ENCODE measurements at places on chromosomes 6 and 20. TPM values are rescaled to one million over a fixed set of nuclear protein-coding genes. Genes with fewer than 3 reads are reported as not detected.

GRCh38 chr6:81067057-81067456, 685.4 kb downstream of the TENT5A start:
- DNase-seq = no peak

GRCh38 chr6:111646942-111647341, 41.3 kb upstream of the TRAF3IP2 start:
- no peak for DNase-seq

DNA sequence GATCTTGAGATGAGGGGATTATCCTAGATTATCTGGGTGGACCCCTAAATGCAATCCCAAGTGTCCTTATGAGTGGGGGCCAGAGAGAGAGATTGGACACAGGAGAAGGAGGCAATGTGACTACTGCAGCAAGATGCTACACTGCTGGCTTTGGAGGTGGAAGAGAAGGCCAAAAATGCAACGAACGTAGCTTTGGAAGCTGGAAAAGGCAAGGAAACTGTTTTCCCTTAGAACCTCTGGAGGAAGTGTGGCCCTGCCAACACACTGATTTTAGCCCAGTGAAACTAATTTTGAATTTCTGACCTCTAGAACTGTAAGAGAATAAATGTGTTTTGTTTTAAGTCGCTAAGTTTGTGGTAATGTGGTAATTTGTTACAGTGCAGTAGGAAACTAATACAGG, 15.7 kb downstream of the PPARD start:
- DNase-seq = no peak

- no peak for DNase-seq
Observed at GRCh38 chr20:50317609-50318008, 127.0 kb downstream of the CEBPB start.

DNA sequence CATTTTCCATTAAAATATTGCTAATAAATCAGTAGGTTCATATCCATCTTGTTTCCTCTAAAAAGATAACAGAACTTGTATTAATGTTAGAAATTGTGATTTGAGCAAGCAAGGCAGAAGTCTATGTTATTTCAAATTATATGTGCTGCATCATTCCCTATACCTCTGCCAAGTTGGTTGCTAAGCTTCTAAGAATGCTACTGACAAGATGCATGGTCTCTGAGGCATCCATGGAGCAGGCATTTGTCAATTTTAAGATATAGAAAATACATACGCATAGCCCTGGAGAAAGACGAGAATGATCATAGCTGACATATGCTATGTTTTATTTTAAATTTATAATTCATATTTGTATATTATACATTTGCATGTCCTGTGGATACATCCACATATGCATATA, 168.3 kb upstream of the THEMIS start:
- no peak for DNase-seq

DNA sequence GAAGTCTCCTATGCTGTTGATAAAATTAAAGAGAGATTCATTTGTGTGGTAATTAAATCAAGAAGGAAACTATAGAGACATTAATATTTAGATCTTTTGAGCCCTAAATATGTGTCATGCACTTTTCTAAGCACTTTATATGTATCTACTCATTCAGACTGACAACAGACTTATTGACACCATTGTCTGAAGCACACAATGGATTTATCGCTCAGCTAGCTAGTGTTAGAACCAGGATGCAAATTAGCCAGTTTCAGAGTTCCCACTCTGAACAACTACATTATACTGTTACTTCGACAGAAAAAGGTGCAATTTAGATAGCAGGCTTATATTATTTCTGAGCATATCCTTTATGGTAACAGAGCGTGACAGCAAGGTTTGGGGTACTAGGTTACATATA, 27.7 kb upstream of the KIAA0408 start:
- DNase-seq = no peak

DNA sequence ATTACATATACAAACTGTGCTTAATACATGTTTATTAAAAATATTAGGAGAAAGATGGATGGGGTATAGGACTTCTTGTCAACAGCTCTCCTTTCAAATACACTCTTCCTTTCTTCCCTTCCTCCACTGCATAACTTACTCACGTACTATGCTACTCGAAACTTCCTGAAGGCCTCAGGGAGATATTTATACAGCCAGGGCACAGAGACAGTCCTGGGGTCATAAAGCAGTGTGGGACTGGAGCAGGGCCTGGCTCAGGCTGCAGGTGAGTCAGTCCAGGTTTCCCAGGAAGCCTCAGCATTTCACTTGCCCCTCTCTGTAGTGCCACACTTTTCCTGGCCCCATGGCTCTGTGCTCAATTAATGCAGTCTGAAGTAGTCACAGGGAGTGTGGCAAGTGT, 157.0 kb downstream of the UBE3D start:
- no peak for DNase-seq

GRCh38 chr6:107621229-107621937, 131.5 kb downstream of the SOBP start:
- DNase-seq = no peak

GRCh38 chr20:62321521-62321948, 18.7 kb downstream of the ADRM1 start:
- no peak for DNase-seq

DNA sequence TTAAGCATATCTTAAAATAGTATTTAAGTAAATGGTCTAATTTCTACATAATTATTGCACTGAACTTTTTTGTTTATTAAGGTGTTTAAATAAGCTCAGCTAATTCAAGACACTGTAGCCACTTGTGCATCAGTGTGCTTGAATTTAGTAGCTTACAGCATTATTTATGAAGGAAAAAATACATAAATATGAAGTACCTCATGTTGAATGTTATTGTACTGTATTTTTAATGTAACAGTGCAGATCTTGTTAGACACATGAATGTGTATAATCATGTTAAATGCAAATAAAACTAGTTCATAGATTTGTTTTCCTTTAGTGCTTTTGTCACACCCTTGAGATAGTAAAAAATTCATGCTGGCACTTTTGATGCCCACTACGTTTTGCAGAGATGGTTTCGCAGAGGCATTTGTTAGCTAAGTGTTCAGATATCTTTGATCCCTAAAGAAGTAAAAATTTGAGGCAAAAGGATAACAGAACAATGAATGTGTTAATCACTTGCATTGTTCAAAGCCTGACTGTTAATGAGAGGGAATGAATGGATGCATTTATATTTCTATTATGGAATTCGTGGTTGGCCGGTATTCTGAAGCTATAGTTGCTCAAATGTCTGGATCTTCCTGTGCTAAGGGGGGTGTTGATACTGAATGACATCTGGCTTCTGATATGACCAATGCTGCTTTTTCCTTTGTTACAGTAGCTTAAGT, 8.8 kb downstream of the BTBD3 start:
- no peak for DNase-seq

DNA sequence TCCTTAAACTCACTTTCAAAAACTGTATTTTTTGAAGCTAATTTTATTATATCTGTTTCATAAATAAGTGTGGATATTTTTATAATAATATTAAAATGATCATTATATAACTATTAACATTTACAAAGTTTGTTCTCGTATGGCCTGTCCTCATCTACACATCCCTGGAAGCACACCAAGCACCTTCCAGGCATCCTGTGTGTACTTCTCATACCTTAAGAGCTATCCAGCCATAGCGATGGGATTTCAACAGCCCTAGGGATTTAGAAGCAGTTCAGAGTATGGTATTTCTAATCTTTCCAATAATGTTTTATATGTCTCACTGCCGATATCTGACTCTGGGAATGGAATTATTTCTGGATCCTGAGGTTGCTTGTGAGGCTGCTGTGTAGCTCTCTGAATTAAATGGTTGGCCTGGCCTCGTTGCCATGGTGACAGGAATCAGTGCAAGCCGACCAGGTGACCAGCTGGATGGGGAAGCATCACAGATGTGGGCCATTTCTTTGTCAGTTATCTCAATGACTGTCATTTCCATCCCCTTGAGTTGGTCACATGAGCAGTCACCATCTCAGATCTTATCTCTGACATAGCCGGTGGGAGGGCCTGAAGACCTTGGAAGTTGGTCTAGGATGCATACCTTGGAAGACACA, 265.2 kb upstream of the RIN2 start:
- DNase-seq = no peak

DNA sequence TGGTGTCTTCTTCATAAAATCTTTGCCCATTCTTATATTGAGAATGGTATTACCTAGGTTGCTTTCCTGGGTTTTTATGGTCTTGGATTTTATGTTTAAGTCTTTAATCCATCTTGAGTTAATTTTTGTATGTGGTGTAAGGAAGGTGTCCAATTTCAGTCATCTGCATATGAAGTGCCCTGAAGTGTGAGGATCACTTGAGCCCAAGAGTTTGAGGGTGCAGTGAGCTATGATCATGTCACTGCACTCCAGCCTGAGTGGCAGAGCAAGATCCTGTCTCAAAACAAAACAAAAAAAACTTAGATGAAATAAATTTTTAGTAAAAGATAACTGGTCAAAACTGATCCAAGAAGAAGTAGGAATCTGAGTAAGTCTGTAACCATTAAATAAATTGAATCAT, 215.4 kb downstream of the TBC1D7 start:
- DNase-seq = no peak

DNA sequence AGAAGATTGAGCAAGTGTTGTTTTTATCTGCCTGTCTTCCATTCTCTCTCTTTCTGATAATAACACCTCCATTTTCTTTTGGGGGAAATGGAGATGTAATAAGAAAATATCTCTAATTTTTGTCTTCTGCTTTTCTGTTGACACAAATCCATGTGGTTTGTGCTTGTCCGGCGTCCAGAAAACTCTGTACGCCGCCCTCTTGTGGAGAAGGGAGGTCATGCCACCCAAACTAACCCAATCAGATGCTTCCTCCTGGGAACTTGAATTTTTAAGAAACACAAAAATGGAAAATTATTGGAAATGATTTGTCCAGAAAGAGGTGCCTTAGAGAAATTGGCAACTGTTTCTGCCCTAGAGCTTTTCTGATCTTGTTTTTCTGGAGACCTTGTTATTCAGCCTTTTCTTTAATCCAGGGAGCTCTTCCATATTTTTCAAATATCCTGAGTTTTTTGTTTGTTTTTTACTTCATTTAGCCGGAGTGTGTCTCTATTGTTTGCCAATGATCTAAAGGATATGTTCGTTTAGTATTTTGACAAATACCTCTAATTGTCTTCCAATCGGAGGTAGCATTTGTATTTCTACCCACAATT, 17.8 kb upstream of the FNDC1 start:
- no peak for DNase-seq

DNA sequence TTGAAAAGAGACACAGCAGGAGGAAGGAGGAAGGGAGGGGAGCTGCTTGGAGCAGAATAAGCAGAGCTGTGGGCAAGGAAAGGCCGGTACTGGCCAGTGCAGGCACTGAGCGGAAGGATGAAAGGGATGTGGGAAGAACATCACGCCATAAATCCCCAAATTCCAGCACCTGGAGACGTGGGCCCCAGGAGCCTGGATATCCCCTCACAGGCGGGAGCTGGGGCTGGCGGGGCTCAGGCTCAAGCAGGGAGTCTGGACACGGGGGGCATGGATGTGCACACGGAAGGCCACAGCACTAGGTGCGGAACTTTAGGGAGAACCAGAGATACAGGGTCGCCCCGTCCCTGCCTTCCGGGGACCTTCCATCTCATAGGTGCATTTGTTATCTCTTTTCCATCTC, 7.5 kb upstream of the RPP40 start:
- DNase-seq = no peak

DNA sequence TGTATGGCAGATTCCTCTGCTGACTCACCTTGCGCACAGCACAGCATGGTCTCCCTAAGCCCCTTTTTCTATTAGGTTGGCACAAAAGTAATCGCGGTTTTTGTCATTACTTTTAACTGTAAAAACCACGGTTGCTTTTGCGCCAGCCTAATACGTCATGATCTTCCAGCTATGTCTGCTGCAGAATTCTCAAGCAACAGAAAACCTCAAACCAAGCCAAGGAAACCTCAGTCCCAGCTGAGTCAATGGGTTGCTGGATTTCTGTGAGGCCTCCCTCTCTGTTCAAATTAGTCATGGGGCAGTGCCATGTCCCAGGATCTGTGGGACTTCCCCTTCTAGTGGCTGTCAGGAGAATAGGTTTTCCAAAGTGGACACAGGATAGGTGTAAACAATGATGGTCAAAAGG, 15.7 kb upstream of the ENPP1 start:
- no peak for DNase-seq

DNA sequence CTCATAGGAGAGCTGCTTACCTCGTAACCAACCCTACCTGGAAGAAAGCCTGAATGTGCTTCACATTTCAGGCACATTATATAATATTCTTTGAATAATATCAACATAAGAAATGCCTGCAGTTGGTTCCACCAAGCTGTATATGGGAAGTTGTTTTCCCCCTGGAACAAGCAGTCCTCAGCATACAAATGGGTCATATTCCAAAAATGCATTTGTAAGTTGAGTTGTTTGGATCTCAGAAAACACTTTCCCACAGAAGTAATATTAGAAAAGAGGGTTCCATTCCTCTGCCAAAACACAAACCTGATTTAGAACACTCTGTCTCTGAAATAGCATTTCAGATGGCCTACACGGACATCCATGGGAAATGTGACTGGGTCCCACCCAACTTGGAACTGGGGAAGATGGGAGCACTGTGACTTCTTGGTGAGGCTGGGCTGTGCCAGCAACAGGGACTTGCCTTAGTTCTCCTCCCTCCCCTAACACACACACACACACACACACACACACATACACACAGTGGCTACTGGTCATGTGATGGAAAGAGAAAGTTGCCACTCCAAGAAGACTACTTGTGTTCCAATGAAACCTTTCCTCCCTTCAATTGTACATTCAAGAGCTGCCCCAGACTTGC, 11.4 kb upstream of the RCAN2 start:
- no peak for DNase-seq

GRCh38 chr6:170107606-170108222, 183.2 kb downstream of the DLL1 start:
- DNase-seq = no peak

DNA sequence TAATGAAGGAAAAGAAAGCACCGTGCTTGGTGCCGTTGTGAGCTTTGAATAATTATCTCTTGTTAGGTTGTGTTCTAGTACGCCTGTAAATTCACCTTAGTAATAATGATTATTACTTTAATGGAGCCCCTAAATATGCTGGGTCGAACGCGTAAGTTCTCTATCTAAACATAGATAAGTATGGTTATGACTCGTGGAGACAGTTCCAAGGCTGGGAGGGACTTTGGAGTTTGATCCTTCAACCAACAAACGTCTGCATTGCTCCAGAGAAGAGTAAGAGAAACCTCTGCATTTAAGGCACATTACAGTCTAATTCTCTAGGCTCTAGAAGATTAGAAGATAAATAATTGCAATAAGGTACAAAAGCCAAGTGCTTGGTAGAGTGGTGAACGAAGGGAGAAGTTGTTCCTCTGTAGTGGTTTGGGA, 514 bp downstream of the ACOT13 start:
- no peak for DNase-seq

The ENPP1 gene
- total RNA-seq = 0.07 TPM

The FGD2 gene
- total RNA-seq = 6.8 TPM

The SLC17A3 gene
- not detected for total RNA-seq

The RBM39 gene
- 699 TPM for total RNA-seq

The FAM83B gene
- not detected for total RNA-seq

The HFE gene
- 2.5 TPM for total RNA-seq

The ZBTB2 gene
- 25.2 TPM for total RNA-seq

The BANF2 gene
- total RNA-seq = not detected

The MEI4 gene
- total RNA-seq = not detected

The CTSZ gene
- total RNA-seq = 29.9 TPM

The BTN1A1 gene
- total RNA-seq = not detected

Measured in naive thymus-derived CD4-positive, alpha-beta T cell (primary cell).